H1 (cell line): ENCODE measurements at places on chromosomes 2 and 18. TPM values are rescaled to one million over a fixed set of nuclear protein-coding genes. Genes with fewer than 3 reads are reported as not detected.

DNA sequence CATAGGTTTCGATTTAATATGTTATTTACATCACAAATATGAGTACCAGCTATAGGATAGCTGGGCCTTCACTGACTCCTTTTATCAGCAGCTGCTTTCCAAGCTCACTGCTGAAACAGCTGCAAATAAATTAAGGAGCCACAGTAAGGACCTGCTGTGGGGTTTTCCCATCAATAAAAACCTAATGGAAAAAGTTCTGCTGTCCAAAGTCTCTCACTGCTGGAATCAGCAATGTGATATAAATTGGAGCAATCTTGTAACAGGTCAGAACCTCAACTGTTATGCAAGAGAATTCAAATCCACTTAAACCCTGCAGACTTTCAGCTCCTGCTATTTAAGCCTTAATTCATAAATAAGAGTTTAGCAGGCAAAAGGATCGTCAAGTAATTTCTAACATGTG lies 61.3 kb downstream of the NEB start:
- peaks cover 8% of the 10 kb centered on the region for H3K4me1 ChIP-seq
- no peak overlapping the region for H3K4me3 ChIP-seq
- no peak overlapping the region for H3K27ac ChIP-seq
- H3K27me3 ChIP-seq: no peaks in the 10 kb centered on the region
- DNase-seq: no peak

DNA sequence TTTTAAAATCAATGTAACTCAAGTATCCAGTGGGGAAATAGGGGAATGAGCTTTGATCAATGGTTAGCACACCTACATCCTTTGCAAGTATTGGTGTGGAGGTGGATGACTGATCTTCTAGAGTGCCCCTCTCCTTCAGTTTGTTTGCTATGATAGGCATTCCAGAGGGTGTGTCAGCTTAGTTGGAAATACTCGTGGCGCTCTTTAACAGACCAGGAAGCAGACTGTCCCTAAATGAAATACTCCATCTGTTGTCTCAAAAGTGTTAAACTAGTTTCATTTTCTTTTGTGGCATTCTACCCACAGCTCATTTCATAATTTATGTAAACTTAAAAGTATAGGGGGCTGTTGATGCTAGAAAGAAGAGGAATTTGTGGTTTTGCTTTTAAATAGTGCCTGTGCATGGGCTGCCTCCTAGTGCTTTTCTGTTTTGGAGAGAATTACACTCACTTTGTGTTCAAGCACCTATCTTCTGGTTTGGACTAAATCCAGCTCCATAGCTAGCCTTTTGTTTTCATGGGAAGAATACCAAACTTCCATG lies 66.2 kb downstream of the STAT1 start:
- no peak overlapping the region for H3K27ac ChIP-seq
- H3K27me3 ChIP-seq: no peaks in the 10 kb centered on the region
- no peak overlapping the region for H3K4me3 ChIP-seq
- H3K36me3 ChIP-seq: no peaks in the 10 kb centered on the region
- H3K4me1 ChIP-seq: no peaks in the 10 kb centered on the region
- no peak for DNase-seq

Gene CFAP65
- total RNA-seq: 0.13 and 0.19 TPM in 2 replicates

Gene MAP3K19
- total RNA-seq: not detected in 2 replicates

DNA sequence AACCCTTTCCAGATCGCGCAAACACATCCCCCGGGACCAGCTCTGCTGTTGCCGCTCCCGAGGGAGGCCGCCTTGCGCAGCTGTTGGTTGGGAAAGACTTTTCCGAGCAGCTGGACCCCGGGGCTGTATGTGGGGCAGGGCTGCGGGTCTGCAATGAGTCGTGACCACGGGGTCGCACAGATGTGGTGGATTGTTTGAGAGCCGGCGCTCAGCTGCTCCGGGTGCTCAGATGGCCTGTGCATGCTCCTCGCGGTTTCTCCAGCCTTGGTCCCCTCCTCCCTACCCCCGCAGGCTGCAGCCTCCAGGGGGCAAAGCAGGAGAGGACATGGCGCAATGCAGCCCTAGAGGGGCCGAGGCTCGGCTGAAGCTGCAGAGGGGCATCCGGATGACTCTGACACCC lies 105.2 kb upstream of the OTOS start:
- H3K36me3 ChIP-seq: no peaks in the 10 kb centered on the region
- H3K27ac ChIP-seq: no peak overlapping the region
- H3K4me1 ChIP-seq: no peaks in the 10 kb centered on the region
- no peaks in the 10 kb centered on the region for H3K27me3 ChIP-seq

- peaks cover 3% of the 10 kb centered on the region; the same call in 1 of the 2 replicates for H3K4me1 ChIP-seq
- H3K27ac ChIP-seq: no peak overlapping the region
- H3K4me3 ChIP-seq: no peak overlapping the region
Measured at GRCh38 chr18:63155910-63156773, 163.4 kb downstream of the BCL2 start.

GRCh38 chr18:79853303-79853992 lies 55.7 kb downstream of the KCNG2 start:
- H3K4me1 ChIP-seq: peaks cover 1% of the 10 kb centered on the region; the same call in 1 of the 2 replicates
- no peaks in the 10 kb centered on the region for H3K27me3 ChIP-seq
- no peak for DNase-seq
- no peak overlapping the region for H3K4me3 ChIP-seq
- no peaks in the 10 kb centered on the region for H3K36me3 ChIP-seq

Gene AP1S3
- 19.7 and 20.2 TPM in 2 replicates for total RNA-seq

DNA sequence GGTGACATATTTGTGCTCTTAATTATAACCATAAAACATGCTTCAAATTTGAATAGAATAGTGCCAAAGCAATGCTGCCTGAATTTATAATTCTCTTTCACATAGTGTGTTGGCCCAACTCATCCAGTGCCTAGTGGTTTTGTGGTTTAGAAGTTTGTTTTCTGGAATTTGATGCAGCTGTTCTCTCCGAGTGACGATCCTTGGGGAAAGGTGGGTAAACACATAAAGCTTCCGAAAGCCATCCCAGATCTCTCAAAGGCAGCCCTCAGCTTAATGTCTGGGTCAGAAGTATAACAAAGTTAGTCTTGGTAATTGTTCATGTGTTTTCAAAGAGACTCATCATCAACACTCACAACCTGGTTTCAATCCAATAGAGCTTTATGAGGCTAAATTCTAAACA lies 235.6 kb upstream of the CDH2 start:
- DNase-seq: no peak
- H3K4me1 ChIP-seq: no peaks in the 10 kb centered on the region
- no peak overlapping the region for H3K4me3 ChIP-seq
- H3K27ac ChIP-seq: no peak overlapping the region
- no peaks in the 10 kb centered on the region for H3K27me3 ChIP-seq

Gene RUFY4
- 0.32 TPM in 1 of 2 replicates, not detected in the other for total RNA-seq

GRCh38 chr2:74198023-74198460 lies 373 bp upstream of the MTHFD2 start:
- H3K27me3 ChIP-seq: no peaks in the 10 kb centered on the region
- H3K27ac ChIP-seq: no peak overlapping the region
- H3K4me3 ChIP-seq: peak overlapping the region; percentile 85
- DNase-seq: no peak

- H3K27me3 ChIP-seq: peaks cover 8% of the 10 kb centered on the region
- H3K27ac ChIP-seq: no peak overlapping the region
- no peaks in the 10 kb centered on the region for H3K4me1 ChIP-seq
- H3K36me3 ChIP-seq: no peaks in the 10 kb centered on the region
- no peak for DNase-seq
Measured at GRCh38 chr18:33444709-33445108, 4.2 kb upstream of the CCDC178 start.

Gene BBS5
- total RNA-seq: 0.20 and 0.31 TPM in 2 replicates

Gene COL6A3
- total RNA-seq: 3.4 and 3.5 TPM in 2 replicates

- no peaks in the 10 kb centered on the region for H3K4me1 ChIP-seq
- DNase-seq: no peak
- H3K27ac ChIP-seq: no peak overlapping the region
- no peaks in the 10 kb centered on the region for H3K27me3 ChIP-seq
Measured at GRCh38 chr18:28904789-28905364, 727.9 kb upstream of the CDH2 start.

Gene EPB41L3
- 12.8 and 16.1 TPM in 2 replicates for total RNA-seq

Gene C2orf66
- not detected in 2 replicates for total RNA-seq

Gene RNF149
- 21.9 and 28.2 TPM in 2 replicates for total RNA-seq

- H3K27me3 ChIP-seq: peaks cover 42% of the 10 kb centered on the region
- peak overlapping the region; percentile 67; the same call in 1 of the 2 replicates for H3K4me3 ChIP-seq
- DNase-seq: no peak
- H3K4me1 ChIP-seq: peaks cover 5% of the 10 kb centered on the region
- no peak overlapping the region for H3K27ac ChIP-seq
- no peaks in the 10 kb centered on the region for H3K36me3 ChIP-seq
Measured at GRCh38 chr2:132668189-132668823, 1.7 kb downstream of the LYPD1 start.

GRCh38 chr2:19667085-19667484 lies 234.7 kb downstream of the TTC32 start:
- DNase-seq: no peak
- no peaks in the 10 kb centered on the region for H3K4me1 ChIP-seq
- H3K36me3 ChIP-seq: no peaks in the 10 kb centered on the region
- no peak overlapping the region for H3K27ac ChIP-seq
- no peak overlapping the region for H3K4me3 ChIP-seq

GRCh38 chr2:100470182-100470581 lies at the start of gene NMS:
NMS (plus strand) TSS chr2:100470482; CDS start chr2:100470489, 7 bp downstream.
- no peak within 1 kb of the TSS for H3K4me3 ChIP-seq
- H3K27ac ChIP-seq: no peak within 1 kb of the TSS
- no peaks in the 10 kb centered on the region for H3K27me3 ChIP-seq
- no peaks in the 10 kb centered on the region for H3K36me3 ChIP-seq

Gene PIK3C3
- 47.4 and 51.4 TPM in 2 replicates for total RNA-seq

Gene ASB18
- total RNA-seq: not detected in 2 replicates

Gene HOXD11
- total RNA-seq: not detected in 2 replicates

DNA sequence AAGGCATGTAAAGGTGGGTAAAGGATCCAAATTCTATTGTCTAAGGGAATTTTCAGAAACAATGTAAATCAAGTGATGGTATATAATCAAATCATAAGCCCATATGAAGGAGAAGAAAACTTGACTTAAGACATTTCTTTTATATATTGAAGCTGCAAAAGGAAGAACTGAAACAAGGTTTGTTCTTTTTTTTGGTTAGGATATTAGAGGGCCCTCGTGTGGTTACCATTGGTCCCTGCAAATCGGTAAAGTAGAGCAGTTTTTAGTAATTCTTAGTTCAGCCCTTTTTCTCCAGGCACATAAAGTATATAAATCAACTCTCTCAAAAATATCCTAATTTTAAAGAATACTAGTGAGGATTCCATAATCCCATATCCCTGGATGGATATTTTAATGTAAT lies 105.6 kb upstream of the STK17B start:
- no peaks in the 10 kb centered on the region for H3K36me3 ChIP-seq
- no peaks in the 10 kb centered on the region for H3K4me1 ChIP-seq
- H3K27ac ChIP-seq: no peak overlapping the region
- no peaks in the 10 kb centered on the region for H3K27me3 ChIP-seq
- DNase-seq: no peak

- H3K4me1 ChIP-seq: no peaks in the 10 kb centered on the region
- no peaks in the 10 kb centered on the region for H3K27me3 ChIP-seq
- no peak overlapping the region for H3K27ac ChIP-seq
- no peaks in the 10 kb centered on the region for H3K36me3 ChIP-seq
- no peak overlapping the region for H3K4me3 ChIP-seq
- DNase-seq: no peak
Measured at GRCh38 chr2:57450170-57450569, 596.4 kb upstream of the VRK2 start.

DNA sequence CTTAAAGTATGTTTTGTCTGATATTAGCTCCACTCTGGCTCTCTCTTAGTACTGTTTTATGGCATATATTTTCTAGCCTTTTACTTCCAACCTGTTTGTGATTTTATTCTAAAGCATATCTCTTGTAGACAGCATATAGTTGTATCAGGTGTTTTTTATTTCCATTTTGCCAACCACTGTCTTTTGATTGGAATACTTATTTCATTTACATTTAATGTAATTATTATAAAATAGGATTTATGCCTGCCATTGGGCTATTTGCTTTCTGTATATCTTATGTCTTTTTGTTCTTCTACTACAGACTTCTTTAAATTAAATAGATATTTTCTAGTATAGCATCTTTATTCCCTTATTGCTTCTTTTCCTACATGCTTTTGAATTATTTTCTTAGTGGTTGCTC lies 67.3 kb downstream of the LRRC30 start:
- H3K4me1 ChIP-seq: no peaks in the 10 kb centered on the region
- H3K4me3 ChIP-seq: no peak overlapping the region
- no peaks in the 10 kb centered on the region for H3K36me3 ChIP-seq
- no peak for DNase-seq
- H3K27me3 ChIP-seq: no peaks in the 10 kb centered on the region
